ENCODE measurements at places on chromosomes 16 and 17.
A peak's percentile ranks its signal among the peaks of the same experiment; 100 is the strongest.

GRCh38 chr17:80919331-80920311 is 72.0 kb upstream of the CHMP6 start:
- no peak for DNase-seq

DNA sequence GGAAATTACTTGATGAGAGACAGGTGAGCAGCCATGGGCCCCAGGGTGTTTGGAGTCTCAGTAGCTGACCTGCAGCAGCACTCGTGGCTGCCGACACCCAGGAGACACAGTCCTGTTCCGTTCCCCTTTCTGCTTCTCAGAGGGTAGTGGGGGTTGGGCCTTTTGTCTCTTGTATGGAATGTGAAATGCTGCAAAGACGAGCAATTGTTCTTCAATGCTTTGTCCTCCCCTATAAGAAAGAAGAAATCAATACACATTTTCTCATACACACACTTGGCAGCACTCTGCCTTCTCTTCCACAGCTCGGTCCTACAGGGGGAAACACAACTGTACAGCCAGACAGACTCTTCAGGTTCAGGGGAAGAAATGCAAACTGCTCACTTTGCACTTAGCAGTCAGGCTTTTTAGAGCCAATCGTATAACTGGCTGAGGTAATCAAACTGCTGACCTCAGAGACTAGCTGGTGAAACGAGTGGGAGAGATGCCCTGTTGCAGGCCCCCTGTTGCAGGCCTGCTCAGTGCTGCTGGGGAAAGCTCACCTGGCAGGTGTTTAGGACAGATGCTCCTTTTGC is 96.7 kb downstream of the AATF start:
- DNase-seq, result no peak

- no peak for DNase-seq
Observed at GRCh38 chr17:54983260-54983659, 14.7 kb downstream of the STXBP4 start.

GRCh38 chr17:48004983-48005382 is 32.6 kb downstream of the COPZ2 start:
- DNase-seq, result no peak

GRCh38 chr17:16929035-16929680 is 42.8 kb downstream of the TNFRSF13B start:
- no peak for DNase-seq

- no peak for DNase-seq
Observed at GRCh38 chr17:49898366-49899190, 50.7 kb upstream of the TAC4 start.

DNA sequence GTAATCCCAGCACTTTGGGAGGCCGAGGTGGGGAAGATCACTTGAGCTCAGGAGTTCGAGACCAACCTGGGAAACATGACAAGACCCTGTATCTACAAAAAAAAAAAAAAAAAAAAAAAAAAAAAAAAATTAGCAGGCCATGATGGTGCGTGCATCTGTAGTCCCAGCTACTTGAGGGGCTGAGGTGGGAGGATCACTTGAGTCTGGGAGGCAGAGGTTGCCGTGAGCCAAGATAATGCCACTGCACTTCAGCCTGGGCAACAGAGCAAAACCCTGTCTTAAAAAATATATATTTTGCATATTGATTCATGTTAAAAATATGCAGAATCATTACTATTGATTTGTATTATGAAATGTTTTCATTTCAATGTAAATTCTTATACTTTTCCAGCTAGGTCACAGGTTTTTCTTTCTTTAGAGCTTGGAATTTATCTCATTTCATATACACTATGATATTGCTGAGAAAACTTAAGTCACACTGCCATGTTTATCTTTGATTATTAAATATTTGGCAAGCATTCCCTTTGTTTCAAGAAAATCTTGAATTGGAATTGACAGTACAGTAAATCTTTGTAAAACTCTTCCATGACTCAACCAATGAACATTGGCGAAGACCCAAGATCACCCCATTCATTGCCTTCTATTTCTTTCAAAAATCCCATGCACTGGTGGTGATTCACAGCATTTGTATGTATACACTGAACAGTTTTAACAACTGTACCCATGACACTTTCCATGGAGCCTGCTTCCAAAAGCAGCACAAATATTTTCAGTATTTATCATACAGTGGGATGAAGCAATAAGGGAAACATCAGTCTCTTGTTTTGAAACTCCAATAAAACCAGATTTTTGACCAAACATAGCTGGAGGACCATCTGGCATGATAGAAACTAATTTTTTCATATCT is 83.5 kb upstream of the TNRC6A start:
- peak; percentile 99 for DNase-seq

GRCh38 chr17:81301195-81302144 is 6.4 kb upstream of the SLC38A10 start:
- no peak for DNase-seq

DNA sequence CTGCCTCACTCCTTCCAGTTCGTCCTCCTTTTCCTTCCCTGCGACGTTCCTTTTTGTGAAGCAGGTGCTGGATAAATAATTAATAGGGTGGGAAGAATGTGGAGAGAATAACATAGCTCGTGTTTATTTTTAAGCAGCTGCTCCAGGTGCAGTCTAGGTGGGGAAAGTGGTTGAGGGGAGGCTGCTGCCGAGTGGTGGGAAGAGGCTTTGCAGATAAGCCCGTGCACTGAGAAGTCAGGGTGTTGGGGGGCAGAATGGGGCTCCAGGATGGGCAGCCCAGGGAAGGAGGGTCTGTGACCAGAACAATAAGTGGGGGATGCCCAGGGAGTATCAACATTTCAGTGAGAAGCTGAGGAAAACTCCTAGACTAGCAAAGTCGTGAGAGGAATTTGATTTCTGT is 300.5 kb downstream of the CPPED1 start:
- no peak for DNase-seq

Data from iris pigment epithelial cell (primary cell).